ENCODE measurements at places on chromosomes 16 and 17.

DNA sequence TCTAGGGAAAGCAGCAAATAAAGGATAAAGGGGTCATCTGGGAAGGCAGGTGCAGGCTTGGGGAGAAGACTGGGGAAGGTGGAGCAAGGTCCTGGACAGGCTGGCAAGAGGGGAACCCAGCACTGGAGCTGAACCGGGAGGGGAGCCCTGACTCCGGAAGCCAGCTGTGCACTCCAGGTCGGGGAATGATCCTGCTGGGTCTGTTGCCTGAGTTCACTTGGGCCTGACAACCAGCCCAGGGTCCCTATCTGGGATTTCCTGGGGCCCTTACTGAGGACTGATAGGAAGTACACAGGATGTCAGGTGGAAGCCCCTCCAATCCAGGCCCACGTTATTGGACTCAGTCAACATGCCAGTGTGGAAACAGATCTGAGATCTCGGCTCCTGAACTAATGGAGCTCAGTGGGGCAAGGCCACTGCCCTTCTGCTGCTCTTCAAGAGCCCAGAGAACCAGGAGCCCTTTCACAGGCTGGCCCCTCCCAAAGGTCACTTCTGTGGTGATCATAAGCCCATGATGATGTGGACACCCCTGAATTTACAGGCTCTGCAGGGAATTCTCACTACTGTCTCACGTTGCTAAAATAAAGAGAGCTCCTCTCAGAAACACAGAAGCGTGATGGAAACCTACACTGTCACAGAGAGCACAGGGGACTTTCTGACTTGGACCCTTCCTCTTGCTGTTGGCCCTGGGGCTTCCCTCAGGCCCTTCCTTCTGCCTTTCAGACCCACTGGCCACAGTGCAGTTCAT lies 19.9 kb upstream of the PITPNM3 start:
- no peak for DNase-seq

- DNase-seq = no peak
Observed at GRCh38 chr16:56547949-56548567, 16.8 kb upstream of the MT4 start.

GRCh38 chr17:64388961-64389565 lies 1.6 kb downstream of the PECAM1 start:
- DNase-seq = no peak

DNA sequence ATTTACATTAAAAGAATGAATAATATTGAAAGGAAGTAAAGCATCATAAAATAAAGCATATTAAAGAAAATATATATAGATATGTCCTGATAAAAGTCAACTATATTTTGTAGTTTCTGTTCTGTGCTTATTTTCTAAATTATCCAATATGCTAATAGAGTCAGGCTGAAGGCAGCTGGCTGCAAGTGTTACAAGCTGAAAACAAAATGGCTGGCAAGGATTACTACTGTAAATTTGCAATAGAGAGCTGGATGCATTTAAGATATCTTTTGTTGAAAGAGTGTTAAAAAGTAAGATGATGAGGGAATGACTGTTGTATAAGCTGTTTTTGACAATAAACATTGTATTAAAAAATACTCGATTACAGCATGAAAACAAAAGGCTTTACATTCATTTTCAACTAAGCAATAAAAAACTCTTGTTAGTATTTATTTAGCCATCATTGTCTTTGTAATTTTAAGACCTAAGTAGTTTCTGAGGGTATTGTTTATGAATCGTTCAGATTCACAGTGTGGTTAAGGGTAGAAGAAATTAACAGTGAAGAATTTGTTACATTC lies 76.3 kb downstream of the TANC2 start:
- no peak for DNase-seq

DNA sequence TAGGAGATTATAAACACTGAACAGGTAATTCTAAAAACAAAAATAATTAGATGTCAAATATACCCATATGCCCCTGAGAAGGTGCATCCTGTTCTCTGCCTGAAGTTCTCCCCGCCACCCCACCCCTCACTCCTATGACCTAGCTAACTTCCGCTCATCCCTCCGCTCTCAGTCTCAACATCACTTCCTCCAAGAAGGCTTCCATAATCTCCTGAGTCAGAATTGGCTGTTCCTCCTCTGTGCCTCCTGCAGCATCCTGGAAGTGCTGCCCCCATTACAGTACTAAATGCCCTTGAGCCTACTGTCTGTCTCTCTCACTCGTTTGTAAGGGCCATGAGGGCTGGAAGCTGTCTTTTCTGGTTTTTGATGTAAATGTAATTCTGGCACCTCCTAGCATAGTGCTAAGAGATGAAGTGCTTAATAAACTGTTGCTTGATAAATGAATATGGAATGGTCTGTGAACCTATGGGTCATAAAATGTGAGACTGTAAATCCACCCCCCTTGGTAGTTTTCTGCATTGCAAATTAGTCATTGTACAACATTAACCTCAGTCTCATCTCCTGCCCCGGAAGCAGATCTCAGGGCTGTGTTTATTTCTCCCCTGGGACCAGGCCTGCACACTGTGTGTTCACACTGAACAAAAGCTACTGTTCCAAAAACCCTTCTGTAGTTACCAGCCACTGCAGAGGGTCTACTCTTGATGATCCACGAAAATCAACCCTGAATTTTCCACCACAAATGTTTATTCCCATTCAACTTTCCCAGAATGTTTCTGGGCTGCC lies 3.9 kb upstream of the MYO1D start:
- DNase-seq = no peak

DNA sequence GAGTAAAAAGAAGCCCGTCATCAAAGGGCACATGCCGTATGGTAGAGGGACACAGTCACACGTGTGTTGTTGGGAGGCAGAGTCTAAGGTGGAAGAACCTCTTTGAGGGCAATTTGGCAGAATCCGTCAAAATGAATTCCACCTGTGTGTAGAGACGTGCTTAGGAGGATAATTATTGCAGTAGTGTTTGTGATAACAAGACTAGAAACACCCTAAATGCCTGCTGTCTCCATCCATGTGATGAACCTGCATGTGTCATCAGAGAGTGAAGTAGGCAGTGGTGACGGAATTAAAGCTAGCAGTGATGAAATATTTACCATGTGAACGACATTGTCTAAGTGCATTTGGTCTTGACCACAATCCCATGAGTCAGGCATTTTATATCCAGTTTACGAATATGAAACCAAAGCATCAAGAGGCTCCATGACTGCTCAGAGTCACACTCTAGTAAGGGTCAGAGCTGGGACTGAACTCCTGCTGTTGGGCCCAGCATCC lies 61.3 kb upstream of the ADORA2B start:
- DNase-seq = no peak

DNA sequence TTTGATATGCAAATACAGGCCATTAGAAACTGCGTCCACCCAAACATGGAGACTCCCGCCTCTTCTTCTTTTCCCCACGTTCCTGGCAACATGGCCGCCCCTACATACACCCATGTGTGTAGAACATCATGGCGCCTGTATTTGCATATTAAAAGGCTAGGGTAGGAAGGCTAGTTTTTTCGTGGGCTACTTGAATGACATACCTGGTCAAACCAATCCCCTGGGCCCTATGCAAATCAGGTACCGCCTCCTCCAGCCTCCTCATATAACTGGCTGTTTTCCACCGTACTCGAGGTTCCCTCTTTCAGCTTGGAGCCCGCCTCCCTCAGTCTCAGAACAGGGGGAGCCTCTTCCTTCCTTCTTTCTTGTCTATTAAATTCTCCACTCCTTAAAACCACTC lies 840 bp upstream of the CD300LB start:
- DNase-seq = no peak

DNA sequence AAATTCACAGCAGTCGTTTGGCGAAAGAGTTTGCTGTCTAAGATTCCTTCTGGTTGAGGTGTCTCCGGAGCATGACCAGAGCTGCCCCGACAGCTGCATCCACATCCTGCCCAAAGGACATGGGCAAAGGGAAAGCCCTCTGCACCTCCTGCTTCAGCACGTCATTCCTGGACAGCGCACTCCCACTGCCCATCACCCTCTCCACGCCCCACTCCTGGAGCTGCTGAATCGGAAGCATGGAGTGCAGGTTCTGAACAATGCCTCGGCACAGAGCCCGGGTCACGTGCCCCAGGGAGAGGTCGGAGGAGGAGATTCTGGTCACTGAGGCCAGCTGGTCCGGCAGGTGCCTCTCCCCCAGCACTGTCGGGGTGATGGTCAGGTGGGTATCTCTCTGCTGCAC lies 1.3 kb upstream of the TRPV1 start:
- no peak for DNase-seq

GRCh38 chr17:57051886-57052361 lies 33.1 kb upstream of the AKAP1 start:
- DNase-seq = no peak

- no peak for DNase-seq
Observed at GRCh38 chr17:73099511-73099910, 7.0 kb upstream of the SLC39A11 start.

GRCh38 chr17:7046127-7046724 lies 2.3 kb upstream of the SLC16A11 start:
- DNase-seq = no peak

GRCh38 chr17:42266918-42267766 lies 9.0 kb downstream of the STAT5B start:
- no peak for DNase-seq

GRCh38 chr17:41334385-41335305 lies 16.0 kb downstream of the KRT33A start:
- no peak for DNase-seq
